ENCODE measurements at places on chromosomes 2 and 18. TPM values are rescaled to one million over a fixed set of nuclear protein-coding genes. Genes with fewer than 3 reads are reported as not detected.

Gene KCMF1
- 46.3 TPM for total RNA-seq

Gene STPG4
- not detected for total RNA-seq

Gene MC4R
- total RNA-seq = not detected

Gene SPP2
- not detected for total RNA-seq

DNA sequence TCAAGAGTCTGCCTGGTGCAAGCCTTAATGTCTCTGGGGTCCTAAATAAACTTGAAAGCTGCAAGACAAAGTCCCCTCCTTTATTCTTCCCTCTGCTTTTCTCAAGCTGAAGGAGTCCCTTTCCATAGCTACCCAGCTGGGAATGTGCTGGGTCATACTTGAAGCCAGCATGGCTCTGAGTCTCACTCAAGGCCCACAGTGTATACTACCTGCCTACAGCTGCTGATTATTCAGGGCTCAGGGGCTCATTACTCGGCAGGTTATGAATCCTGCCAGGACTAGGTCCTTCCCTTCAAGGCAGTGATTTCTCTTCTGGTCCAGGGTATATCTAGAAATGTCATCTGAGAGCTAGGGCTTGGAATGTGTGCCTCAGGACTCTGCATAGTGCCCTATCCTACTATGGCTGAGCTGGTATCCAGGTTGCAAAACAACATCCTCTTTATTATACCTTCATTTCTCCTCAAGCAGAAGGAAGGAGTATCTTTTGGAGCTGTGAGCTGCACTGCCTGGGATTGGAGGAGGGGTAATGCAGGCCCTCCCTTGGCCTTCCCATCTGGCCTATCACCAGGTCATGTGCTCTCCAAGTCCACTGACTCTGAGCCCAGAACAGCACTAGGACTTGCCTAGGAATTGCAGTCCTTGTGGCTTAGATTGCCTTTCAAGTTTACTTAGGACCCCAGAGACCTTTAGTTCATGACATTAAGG, 22.3 kb downstream of the IL1RN start:
- H3K4me1 ChIP-seq = no peaks in the 10 kb centered on the region
- no peak overlapping the region for H3K27ac ChIP-seq
- H3K4me3 ChIP-seq = no peak overlapping the region
- no peaks in the 10 kb centered on the region for H3K36me3 ChIP-seq
- no peak for DNase-seq
- no peaks in the 10 kb centered on the region for H3K27me3 ChIP-seq

DNA sequence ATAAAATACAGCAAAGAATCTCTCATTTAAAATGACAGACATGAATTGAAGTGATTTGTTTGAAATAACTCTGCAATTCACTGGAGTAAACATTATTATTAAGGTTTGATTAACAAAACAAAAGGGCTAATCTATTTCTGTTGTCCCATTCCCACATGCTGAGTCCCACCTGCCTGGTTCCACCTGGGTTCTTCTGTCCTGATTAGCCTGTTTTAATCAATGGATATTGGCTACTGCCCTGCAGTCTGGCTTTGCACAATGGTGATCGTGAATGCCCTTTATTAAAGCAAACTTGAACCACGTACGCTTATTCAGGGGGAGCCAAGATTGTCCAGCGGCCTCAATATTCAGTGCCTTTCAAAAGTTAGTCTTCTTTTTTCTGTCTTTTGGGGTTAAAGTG, 72.8 kb upstream of the CDH19 start:
- H3K4me1 ChIP-seq = no peaks in the 10 kb centered on the region
- H3K4me3 ChIP-seq = no peak overlapping the region
- no peaks in the 10 kb centered on the region for H3K27me3 ChIP-seq
- H3K36me3 ChIP-seq = no peaks in the 10 kb centered on the region
- no peak for DNase-seq
- H3K27ac ChIP-seq = no peak overlapping the region

DNA sequence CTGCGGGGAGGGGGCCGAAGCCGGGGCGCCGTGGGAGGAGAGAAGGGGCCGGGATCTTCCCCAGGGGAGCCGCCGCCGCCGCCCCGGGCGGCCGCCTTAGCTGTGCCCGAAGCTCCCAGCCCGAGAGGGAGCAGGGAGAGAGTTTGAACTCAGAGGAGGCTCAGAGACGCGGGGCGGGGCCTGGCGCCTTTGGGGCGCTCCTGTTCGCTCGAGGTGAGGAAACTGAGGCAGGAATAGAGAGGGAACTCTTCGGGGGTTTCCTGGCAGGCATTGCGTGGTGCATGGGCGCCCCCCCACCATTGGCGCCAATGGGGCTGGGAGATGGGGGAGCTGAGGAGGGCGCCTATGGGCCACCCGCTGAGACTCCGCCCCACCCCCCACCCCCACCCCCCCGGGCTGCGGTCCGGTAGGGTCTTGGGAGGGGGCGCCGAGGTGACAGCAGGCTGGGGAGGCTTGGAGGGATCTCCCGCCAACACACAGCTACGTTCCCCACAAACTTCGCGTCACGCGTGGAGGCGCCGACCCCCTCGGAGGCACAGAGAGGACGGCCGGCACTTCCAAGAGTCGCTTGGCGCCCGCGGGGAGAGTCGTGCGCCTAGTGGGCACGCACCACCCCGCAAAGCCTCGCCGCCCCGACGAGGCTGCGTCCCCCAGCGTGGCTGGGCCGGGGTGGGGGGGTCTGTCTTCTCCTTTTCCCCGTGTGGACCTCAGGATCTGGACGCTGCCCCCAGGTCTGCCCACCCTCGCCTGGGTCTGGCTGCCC, 680 bp downstream of the CTDSP1 start:
- DNase-seq = no peak
- H3K27ac ChIP-seq = peak overlapping the region; percentile 99
- peaks cover 33% of the 10 kb centered on the region for H3K36me3 ChIP-seq
- H3K4me1 ChIP-seq = peaks cover 47% of the 10 kb centered on the region
- no peaks in the 10 kb centered on the region for H3K27me3 ChIP-seq

DNA sequence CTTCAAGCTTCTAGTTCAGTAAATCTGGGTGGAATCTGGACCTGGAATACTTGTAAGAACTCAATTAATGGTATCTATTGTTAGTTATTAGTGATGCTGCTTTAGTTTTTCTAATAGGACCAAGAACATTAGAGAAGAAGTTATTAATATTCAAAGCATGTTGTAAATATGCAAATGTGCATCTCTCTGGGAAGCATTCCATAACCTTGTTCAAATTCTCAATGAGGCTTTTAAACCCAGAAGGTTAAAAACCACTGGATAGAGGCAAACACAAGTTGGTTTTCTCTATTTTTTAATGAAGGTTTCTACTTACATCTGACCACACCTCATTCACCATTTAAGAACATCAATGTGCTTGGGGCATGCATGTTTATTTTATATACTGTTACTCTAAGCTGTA, 16.1 kb upstream of the ACVR1C start:
- H3K27me3 ChIP-seq = no peaks in the 10 kb centered on the region
- H3K4me3 ChIP-seq = no peak overlapping the region
- DNase-seq = no peak
- no peak overlapping the region for H3K27ac ChIP-seq
- H3K36me3 ChIP-seq = no peaks in the 10 kb centered on the region

DNA sequence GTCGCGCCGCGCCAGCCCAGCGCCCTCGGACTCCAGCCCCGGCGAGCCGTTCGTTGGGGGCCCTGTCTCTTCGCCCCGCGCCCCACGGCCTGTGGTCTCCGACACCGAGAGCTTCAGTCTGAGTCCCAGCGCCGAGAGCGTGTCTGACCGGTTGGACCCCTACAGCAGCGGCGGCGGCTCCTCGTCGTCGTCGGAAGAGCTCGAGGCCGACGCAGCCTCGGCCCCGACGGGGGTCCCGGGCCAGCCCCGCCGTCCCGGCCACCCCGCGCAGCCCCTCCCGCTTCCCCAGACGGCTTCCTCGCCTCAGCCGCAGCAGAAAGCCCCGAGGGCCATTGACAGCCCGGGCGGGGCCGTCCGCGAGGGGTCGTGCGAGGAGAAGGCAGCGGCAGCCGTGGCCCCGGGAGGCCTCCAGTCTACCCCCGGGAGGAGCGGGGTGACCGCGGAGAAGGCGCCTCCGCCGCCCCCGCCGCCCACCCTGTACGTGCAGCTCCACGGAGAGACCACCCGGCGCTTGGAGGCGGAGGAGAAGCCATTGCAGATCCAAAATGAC, 1.4 kb downstream of the PHLPP1 start:
- H3K4me1 ChIP-seq = peaks cover 4% of the 10 kb centered on the region
- H3K27ac ChIP-seq = peak overlapping the region; percentile 95
- no peaks in the 10 kb centered on the region for H3K36me3 ChIP-seq
- no peak for DNase-seq
- H3K4me3 ChIP-seq = peak overlapping the region; percentile 80

DNA sequence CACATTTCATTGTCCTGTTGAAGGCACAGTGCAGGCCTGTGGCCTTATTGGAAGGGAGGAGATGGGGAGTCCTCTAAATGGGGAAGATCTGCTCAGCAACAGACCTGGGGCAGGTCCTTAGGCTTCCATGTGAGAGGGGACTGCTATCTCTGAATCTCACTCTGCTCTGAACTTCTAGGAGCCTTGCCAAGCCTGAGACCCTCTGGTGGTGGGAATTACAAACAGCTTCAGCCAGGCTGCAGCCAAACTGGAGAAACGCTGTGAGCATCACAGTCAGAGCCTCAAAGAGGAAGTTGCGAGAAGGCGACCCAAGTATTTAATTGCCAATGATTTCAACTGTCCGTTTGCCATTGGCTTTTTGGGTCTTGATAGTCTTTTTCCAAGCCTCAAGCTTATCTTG, 66.8 kb upstream of the MC2R start:
- H3K27me3 ChIP-seq = no peaks in the 10 kb centered on the region
- no peak overlapping the region for H3K27ac ChIP-seq
- no peaks in the 10 kb centered on the region for H3K4me1 ChIP-seq
- no peak overlapping the region for H3K4me3 ChIP-seq
- H3K36me3 ChIP-seq = no peaks in the 10 kb centered on the region

DNA sequence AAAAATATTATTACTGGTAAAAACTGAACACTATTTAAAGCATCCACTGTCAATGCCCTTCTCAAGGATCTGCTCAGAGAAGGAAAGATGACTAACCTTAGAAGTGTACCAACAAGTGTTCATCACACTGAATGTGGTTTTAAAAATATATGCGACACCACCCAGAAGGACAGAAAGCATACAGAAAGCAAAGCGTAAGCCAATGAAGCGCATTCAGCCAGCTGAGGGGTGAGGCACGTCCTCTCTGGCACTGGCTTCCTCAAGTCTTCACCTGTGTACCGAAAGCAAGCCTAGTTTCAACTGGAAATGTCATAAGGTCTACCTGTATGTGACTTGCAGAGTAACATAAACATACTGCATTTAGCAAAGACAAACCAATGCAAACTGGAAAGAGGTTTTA, 88.8 kb downstream of the PSMG2 start:
- no peak overlapping the region for H3K27ac ChIP-seq
- no peak for DNase-seq
- H3K36me3 ChIP-seq = no peaks in the 10 kb centered on the region
- H3K27me3 ChIP-seq = no peaks in the 10 kb centered on the region

GRCh38 chr2:239349453-239350135, 51.2 kb downstream of the HDAC4 start:
- H3K27me3 ChIP-seq = no peaks in the 10 kb centered on the region
- H3K36me3 ChIP-seq = no peaks in the 10 kb centered on the region
- DNase-seq = no peak
- H3K4me1 ChIP-seq = peaks cover 34% of the 10 kb centered on the region
- H3K4me3 ChIP-seq = no peak overlapping the region

- no peak for DNase-seq
- no peaks in the 10 kb centered on the region for H3K36me3 ChIP-seq
- no peak overlapping the region for H3K4me3 ChIP-seq
- H3K4me1 ChIP-seq = no peaks in the 10 kb centered on the region
- no peak overlapping the region for H3K27ac ChIP-seq
- H3K27me3 ChIP-seq = no peaks in the 10 kb centered on the region
Observed at GRCh38 chr2:112154246-112155117, 16.3 kb downstream of the FBLN7 start.

Data from esophagus squamous epithelium (tissue), 5 donors.